AML-193 (cell line): ENCODE measurements at places on chromosomes 11 and 22.

DNA sequence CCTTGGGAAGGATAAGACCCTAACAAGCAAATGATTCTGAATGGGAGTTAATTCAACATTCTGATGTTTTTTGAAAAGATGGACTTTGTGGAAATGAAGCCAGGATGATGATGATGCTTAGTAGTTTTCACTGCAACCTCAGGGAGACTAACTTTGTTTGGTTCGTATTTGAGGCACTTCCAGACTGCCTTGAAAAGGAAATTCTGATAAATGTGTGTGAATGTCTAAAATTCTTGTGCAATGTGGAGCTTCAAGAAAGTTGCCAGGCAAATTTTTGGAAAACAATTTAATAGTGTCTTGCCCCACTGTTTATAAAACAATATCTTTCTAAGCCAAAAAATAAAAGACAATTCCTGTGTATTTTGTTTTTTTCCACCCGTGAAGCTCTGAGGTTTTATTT, 11.2 kb upstream of the NAV2 start:
- no peak for DNase-seq

GRCh38 chr22:26471522-26471921, 12.1 kb downstream of the HPS4 start:
- DNase-seq, result no peak

DNA sequence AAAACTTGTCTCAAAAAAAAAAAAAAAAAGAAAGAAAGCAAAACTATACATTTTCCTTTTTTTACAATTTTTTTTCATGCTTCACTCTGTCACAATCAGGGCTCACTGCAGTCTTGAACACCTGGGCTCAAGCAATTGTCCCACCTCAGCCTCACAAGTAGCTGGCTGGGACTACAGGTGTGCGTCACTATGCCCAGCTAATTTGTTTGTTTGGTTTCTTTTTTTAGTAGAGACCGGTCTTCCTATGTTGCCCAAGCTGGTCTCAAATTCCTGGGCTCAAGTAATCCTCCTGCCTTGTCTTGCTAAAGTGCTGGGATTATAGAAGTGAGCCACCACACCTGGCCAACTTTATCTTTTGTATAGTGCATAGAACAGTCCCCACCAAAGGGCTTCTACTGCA, 15.0 kb upstream of the CXCR5 start:
- no peak for DNase-seq

DNA sequence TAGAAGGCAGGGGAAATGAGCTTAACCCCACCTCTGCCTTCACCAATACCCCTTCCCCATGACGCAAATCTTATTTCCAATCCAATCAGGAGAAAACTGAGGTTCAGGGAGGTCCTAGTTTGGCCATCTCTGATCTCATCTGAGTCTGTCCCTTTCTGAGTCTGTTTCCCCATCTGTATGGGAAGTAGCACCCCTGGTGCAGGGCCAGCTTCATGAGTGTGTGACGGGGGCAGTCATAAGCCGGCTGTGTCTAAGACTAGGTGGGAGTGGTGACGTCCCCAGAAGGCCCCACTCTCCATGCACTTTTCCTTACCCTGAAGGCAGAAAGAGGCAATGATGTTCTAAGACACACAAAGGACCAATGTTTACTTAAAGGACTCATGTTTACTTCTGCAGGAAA, 72.3 kb downstream of the MN1 start:
- DNase-seq, result no peak

- DNase-seq, result no peak
Observed at GRCh38 chr11:123742031-123742723, 717 bp upstream of the ZNF202 start.

DNA sequence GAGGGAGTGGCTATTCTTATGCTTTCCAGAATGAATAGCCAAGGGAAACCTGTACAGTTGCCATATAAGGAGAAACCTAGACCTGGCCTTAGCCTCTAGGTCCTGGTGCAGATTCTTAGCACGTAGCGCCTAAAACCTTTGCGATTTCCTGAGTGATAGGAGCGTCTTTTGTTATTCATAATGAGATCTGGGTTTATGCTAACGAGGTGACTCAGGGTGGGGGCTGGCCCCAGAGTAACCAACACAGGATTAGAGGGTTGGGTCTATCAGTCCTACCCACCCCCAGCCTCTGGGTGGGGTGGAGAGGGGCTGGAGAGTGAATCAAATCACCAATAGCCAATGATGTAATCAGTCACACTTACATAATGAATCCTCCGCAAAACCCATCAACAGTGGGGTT, 73.4 kb upstream of the PARVG start:
- no peak for DNase-seq

GRCh38 chr22:43293655-43294392, 49.3 kb downstream of the SCUBE1 start:
- DNase-seq, result no peak

DNA sequence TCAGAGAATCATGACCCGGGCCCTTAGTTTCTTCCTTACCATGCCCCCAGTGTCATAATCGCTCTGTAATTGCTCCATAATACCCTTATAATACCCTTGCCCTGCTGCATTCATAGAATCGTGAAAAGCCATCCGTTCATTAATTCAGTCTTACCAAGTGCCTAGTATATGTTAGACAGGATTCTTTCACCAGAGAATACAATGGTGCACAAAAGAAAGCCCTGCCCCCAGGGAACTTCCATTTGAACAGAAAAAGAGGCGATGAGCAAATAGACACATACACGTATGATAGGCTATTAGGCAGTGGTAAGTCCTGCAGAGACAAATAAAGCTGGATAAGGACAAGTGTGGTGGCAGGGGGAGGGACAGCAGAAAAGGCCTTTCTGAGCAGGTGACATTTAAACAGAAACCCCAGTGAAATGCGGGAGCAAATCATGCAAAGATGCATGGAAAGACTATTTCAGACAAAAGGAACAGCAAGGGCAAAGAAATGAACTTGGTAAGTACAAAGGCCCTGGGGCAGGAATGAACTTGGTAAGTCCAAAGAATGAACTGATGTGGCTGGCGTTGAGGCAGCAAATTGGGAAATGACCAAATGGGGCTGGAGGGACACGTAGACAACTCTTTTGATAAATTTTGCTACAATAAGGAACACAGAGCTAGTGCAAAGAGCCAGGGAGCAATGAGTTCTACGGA, 74.6 kb upstream of the CREB3L1 start:
- DNase-seq, result no peak

- no peak for DNase-seq
Observed at GRCh38 chr22:27705408-27706080, 96.0 kb downstream of the MN1 start.

DNA sequence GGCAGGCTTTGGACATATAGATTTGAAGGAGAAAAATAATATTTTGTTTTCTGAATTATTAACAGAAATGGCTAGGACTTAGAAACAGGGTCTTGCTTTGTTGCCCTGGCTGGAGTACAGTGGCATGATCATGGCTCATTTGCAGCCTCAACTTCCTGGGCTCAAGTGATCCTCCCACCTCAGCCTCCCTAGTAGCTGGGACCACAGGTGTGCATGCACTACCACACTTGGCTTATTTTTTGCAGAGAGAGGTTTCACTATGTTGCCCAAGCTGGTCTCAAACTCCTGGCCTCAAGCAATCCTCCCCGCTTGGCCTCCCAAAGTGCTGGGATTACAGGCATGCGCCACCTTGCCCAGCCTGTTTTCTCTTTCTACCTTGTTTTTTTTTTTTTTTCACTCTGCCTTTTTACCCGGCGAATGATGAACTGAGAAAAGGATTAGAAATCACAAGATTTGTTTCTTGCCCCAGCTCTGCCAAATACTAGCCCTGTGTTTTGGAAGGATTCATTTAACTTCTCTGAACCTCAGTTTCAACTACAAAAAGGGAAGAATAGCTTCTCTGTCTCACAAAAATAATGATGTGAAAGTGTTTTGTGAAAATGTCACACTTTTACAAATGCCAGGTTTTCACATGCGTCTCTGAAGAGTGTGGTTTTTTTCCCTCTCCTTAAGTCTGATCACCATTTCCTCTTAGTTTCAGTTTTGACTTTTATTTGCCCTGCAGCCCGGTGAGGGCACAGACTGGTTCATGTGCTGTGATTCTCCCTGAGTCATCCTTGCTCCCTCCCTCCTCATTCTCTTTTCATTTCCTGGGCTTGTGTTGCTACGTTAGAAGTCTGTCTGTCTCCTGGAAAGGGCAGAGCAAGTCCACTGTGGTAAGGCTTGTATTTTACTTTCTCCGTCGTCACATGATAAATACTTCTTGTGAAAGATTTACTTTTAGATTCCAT, 67.7 kb downstream of the BCL2L13 start:
- DNase-seq, result peak; percentile 79

DNA sequence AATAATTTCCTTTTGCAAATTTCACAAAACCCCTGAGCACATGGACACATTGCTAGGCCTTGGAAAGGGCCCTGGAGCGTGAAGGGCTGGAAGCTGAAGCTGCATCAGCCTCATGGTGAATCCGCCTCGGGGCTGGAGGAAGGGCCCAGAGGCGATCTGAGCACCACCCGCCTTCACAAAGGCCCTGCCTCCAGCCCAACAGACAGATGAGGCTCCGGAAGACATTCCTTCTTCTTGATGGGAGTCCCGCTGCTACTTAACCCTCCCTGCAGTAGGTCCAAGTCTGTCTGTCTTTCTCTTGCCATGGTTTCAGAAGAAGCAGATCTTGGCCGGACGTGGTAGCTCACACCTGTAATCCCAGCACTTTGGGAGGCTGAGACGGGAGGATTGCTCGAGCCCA, 16.5 kb downstream of the ARRB1 start:
- DNase-seq, result no peak

DNA sequence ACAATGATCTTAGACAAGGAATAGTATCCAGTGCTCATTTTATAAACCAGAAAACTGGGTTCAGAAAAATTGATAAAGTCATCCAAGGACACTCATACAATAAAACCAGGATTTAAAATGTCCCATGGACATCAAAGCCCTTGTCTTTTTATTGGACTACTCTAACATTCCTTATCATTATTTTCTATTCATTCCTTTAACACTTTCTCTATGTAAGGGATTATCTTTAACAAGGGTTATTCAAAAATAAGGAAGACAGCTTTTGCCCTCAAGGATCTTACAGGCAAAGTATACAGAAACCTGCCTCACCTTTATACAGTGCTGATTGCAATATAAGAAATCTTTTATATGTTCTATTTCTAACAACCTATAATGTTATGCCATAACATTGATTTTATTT, 790.8 kb downstream of the DLG2 start:
- no peak for DNase-seq

DNA sequence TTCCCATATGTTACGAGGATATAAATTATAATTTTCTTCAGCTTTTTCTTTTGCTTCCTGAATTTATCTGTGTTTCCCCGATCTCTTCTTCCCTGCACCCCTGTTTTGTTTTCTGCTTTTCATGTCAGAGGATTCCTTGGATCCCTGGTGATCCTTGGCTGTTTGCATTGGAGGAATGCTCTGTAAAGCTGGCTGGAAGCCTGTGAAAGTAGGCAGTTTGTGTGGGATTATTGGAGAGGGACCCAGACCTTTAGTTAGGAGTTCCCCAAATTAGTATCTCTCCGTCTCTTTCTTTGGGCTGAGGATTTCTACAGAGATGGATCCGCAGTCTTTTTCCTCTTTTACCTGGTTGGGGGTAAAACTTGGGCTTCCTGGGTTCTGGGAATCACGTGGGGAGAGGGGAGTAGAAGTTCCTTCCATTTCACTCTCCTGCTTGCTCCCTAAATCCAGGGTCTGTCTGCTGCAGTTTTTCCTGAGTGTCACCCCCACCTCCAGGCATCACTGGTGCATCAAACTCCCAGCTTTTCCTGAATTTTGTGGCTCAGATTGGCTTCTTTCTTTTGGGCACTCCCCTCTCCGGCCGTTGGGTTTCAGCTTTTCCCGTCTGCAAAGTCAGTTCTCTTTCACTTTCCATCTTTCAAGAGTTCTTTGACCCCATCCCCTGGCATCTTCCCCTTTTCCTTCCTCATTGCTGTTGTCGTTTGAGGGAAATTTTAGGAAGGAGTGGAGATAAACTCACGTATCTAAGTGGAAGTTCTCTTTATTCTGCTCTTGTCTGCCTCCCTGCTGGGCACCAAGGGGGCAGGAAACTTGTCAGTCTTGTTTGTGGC, 79.1 kb upstream of the ALX4 start:
- DNase-seq, result no peak
